Activated CD4-positive, alpha-beta T cell treated with anti-CD3 and anti-CD28 coated beads, Interleukin-2, amount 50 U/mL, for 16 hours (primary cell): ENCODE measurements at places on chromosomes 2 and 18.

DNA sequence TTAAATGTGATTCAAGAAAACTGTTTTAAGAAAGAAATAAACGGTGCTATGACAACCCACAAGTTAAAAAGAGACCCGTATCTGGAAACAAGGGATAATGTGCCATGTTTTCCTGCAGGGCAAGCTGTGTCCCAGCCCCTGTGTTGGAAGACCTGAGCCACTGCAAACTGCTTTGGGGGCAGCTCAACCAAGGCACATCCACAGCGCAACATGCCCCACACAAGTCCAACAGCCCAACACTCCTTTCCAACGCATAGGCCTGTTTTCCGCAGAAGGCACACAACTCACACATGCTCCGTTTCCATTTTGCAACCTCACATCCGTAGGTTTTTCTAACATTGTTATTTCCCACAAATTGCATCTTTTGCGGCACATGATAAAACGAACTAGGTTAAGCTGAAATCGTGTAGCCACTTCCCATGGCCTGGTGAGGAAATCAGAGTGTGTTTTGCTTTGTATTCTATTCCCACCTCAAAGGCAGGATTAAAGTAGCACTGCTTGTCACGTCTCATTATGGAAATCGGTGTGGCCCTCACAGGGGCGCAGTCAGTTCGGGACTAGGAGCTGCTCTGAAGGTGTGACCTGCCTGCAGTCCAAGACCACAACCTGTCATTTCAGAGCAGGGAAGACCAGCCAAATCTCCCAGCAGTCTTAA lies 50.5 kb upstream of the ZNF516 start:
- DNase-seq = no peak

GRCh38 chr2:144011098-144011497 lies 508.8 kb downstream of the ZEB2 start:
- no peak for DNase-seq

DNA sequence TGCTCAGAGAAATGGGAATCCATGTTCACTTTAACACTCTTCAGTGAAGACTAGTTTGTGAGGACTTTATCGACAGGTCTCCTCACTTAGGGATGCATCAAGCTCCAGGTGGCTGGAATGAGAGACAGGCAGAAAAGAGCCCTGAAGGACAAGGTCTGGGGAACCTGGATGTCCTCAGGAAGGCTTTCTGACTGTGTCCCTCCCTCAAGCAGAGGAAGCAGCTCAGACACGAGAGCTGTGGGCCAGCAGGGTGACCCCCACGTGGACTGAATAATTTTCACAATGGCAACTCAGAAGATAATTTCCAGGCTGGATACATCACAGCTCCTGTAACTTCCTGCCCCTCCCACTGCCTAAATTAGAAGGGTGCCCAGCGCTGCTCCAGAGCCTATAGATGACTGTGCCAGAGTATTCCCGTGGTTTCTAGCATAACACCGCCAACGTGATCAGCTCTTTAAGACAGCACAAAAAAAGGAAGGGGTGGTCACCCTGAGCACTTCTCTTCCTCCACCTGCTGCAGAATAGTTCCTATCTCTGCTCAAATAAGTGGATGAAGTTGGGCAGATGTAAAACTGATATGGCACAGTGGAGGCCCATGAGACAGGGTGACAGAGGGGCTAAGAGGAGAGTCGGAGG lies 25.7 kb upstream of the NCK2 start:
- no peak for DNase-seq

DNA sequence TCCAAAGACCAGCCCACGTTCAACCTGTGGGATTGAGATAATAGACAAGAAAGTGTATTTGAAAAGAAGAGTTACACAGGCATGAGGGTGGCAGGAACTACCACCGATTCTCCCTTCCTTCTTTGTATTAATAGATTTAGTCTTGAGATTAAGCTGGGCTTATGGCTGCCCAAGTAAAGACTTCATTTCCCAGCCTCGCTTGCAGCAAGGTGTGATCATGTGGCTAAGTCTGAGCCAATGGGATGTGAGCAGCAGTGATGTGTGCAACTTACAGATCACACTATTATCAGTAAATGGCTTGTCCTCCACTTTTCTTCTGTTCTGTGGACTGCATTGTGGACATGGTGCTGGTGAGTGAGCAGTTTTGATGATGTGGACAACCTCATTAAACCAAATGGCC lies 101.7 kb downstream of the POLR1A start:
- no peak for DNase-seq

GRCh38 chr2:101741775-101742520 lies 44.4 kb downstream of the MAP4K4 start:
- no peak for DNase-seq

GRCh38 chr18:56067214-56067894 lies 479.4 kb upstream of the TCF4 start:
- DNase-seq = no peak

DNA sequence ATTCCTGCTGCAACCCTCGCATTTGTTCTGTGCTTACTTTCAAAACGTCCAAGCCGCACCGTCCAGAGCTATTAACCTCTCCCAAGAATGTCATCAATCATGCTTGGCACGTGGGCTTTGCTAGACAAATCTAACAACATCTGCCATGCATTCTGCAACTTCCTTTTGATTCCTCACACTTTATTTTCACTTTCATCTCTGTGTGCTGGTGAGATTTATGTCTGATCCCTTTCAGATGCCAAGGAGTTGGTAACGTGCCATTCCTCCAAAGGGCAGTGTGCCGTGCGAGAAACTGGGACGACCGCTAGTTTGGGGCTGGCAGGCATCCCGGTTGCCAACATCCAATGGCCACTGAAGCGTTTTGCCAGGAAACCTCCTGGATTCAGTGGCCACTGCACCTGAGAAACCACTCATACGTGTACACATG lies 230.0 kb upstream of the PARD3B start:
- no peak for DNase-seq

GRCh38 chr2:240894006-240894405 lies 1.9 kb downstream of the MAB21L4 start:
- DNase-seq = no peak

DNA sequence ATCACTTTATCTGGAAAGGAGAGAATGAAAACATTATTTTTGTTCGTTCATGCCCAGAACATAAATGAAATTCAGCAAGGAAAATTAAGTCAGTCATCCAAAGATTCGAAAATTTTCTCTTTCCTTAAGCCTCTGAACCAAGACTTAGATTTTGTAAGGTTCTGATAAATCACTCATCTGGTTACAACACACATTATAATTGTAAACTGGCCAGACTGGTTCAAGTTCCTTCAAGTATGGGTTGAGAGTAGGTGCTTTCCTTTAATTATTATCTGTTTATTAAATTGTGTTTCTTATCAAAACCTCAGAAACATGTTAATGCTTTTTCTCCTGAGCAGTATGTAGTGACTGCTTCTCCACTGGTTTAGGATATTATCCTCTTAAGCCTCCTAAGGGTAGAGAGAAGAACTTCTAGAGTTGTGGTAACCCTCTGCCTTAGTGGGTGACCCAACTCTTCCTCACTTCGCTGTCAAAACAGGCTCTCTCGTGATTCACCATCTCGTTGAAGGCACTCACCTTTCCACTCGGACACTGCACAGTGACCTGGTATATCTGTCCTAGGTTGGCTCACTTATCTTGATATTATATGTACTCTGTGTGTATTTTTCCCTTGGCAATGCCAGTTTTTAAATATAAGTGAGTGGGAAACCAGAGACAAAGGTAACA lies 325.9 kb downstream of the PAX3 start:
- DNase-seq = no peak

GRCh38 chr2:234544659-234545611 lies 48.1 kb upstream of the ARL4C start:
- peak; percentile 76 for DNase-seq

GRCh38 chr2:99989905-99990304 lies 152.5 kb downstream of the AFF3 start:
- no peak for DNase-seq

- no peak for DNase-seq
These were observed 392.2 kb downstream of the ARHGAP15 start for GRCh38 chr2:143521396-143521795.

DNA sequence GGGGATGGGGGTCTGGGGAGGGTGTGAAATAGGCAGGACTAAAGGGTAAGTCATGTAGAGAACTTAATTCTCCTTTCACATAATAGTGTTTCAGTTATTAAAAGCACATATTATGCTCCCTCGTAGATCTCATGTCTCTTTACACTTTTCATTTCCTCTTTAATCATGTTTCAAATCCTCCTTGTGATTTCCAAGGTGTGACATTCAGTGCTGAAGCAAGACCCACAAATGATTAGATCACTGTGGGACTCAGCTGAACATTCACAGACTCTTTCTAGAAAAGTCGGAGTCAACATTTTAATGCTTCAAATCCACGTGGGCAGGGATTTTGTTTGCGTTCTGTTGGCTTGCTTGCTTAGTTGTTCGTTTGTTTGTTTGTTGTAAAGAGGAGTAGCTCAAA lies 34.7 kb upstream of the CALCRL start:
- no peak for DNase-seq

DNA sequence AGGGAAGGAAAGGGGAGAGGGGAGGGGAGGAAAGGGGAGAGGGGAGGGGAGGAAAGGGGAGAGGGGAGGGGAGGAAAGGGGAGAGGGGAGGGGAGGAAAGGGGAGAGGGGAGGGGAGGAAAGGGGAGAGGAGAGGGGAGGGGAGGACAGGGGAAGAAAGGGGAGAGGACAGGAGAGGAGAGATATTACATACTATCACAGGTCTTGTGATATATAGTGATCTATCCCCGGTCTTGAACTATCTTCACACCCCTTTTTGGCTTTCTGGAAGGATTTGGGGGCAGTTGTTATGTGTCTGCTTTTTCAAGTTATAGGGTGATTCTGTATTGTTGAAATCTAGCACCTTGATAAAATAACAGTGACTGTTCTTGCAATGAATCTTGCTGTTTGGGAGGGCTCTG lies 92.1 kb upstream of the ID2 start:
- DNase-seq = no peak

DNA sequence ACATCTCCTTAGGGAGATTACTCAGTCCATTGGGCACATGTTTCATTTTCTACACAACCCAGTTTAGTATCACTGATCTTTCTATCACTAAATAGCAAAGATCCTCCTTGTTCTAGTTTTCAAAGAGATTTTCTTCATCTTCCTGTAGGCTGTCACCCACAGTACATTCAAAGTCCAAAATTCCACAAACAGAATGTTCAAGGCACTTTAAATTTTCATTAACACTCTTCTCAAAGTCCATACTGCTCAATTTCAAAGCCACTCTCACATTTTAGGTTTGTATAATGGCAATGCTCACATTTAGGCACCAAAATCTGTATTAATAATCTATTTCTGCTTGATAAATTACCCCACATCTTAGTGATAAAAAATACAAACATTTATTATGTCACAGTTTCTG lies 152.8 kb downstream of the FSIP2 start:
- DNase-seq = no peak

- no peak for DNase-seq
These were observed 160.1 kb downstream of the PARD3B start for GRCh38 chr2:204705243-204705932.

GRCh38 chr2:15614545-15615300 lies 23.1 kb downstream of the DDX1 start:
- no peak for DNase-seq

DNA sequence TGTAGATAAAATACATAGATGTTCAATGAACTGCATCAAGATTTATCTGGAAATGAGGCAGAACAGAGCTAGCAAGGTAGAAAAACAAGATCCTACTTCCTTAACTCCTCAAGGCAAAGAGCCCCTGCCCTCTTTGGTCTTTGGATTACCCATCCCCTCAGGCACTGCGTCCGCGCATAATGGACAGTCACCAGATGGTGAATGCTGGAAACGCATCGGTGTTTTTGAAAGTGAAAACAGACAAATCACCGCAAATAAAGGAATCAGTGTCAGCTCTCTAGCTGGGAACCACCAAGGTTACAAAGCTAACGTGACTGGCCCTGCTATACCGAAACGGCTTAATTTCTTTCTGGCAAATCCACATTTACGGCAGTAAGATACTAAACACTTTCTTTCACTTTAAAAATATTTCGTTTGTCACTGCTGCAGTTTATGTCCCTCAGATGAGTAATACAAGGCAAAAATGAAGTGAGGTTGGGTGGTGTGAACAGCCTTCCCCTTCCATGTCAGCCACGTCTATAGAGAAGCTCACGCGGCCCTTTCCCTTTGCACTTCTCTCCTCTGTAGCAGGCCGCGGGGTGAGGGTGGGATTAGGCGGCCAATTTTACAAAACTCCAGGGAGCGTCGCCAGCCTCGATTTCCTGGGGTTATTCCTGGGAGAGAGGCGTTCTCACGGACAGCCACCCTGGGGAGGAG lies 627 bp upstream of the GALR1 start:
- no peak for DNase-seq

- DNase-seq = no peak
These were observed 563.4 kb downstream of the XIRP2 start for GRCh38 chr2:167451496-167452289.

- DNase-seq = no peak
These were observed 41.9 kb downstream of the ZNF516 start for GRCh38 chr18:76453057-76453561.

DNA sequence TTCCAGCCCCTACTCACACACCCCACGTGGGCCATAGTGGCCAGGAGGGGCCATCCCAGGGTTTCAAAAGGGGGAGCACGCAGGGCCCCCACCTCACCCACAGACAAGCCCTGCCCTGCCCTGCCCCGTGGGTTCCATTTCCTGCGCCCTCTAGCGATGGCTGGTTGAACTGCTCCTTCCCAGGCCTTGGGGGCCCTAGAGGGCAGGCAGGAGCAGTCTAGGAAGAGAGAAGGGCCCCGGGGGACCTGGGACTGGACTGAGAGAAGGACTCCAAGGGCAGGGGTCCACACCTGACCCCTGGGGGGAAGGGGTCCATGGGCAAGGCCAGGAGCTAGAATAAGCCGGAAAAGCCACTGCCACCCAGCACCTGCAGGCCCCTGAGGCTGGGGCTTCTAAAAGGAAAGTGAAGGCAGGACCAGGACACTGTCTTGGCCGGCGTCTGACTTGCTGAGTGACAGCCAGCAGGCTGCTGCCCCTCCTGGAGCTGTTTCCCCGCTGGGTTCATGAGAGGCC lies 10.1 kb downstream of the CYP26B1 start:
- peak; percentile 61 for DNase-seq

- no peak for DNase-seq
These were observed 59.4 kb downstream of the ALPK2 start for GRCh38 chr18:58569490-58569911.
